Stimulated activated CD4-positive, alpha-beta T cell treated with anti-CD3 and anti-CD28 coated beads, Interleukin-2, amount 100 ng/mL, for 4 hours (primary cell): ENCODE measurements at places on chromosomes 11 and 22.

DNA sequence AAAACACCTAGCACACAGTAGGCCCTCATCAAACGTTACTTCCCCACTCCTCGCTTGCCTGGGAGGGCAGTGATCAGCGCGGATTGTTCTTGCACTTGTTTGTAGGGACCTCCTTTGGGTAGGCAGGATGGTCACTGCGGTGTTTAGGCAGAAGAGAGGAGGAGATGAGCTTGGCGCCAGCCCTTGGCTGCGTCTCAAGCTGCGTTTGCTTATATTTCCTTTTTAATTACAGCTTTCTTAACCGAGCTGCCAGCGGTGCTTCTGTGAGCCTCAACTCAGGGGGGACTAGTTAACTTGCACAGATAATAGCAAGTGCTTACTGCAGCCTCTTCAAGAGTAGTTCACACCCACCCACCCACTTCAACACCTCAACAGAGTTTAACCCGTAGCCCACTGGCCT is 15.1 kb downstream of the IFT27 start:
- DNase-seq = no peak

DNA sequence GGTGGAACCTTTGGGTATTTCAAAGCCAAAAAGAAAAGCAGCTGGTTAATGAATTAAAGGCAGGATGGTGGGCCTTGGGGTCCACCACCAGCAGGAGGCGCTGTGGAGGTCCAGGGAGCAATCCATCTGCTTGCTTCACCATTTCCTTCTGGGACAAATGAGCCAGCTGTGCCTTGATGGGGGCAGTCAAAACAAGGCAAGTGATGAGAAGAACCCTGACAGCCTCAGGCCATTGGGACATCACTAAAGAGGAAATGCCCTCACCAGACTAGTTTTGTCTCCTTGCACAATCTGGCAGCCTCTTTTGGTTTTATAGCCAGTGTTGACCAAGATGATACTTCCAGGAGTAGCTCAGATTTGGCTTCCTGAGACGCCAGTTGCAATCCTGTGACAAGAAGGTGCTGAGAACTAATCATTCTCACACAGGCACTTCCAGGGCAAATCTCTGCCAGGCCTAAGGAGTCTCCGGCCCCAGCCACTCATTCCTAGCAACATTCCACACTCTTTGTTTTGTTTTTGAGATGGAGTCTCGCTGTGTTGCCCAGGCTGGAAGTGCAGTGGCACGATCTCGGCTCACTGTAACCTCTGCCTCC is 38.2 kb upstream of the WEE1 start:
- DNase-seq = peak; percentile 60

DNA sequence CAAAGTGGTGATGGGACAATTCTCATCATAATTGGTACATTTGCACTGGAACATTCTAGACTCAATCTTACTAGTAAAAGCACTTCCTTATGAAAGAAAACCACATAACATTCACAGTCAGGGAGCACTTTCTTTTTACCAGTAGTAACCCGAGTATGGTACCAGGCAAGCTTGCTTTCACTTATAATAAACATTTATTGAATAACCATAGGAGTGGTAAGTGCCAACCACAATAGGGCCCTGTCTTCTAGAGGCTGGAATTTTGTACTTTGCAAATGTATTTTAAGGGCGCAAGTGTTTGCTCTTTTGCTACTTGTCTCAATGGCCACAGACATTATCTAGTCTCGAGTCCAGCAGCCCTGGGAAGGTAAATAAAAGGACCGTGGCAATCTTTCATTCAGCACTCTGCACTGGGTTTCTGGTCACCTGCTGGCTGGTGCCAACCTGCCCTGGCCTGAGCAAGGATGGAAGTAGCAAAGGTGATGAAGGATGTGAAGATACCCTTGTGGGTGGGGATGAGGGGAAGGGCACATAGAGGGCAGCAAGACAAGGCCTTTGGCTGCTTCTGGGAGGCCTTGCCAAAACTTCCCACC is 24.2 kb downstream of the C22orf31 start:
- no peak for DNase-seq

DNA sequence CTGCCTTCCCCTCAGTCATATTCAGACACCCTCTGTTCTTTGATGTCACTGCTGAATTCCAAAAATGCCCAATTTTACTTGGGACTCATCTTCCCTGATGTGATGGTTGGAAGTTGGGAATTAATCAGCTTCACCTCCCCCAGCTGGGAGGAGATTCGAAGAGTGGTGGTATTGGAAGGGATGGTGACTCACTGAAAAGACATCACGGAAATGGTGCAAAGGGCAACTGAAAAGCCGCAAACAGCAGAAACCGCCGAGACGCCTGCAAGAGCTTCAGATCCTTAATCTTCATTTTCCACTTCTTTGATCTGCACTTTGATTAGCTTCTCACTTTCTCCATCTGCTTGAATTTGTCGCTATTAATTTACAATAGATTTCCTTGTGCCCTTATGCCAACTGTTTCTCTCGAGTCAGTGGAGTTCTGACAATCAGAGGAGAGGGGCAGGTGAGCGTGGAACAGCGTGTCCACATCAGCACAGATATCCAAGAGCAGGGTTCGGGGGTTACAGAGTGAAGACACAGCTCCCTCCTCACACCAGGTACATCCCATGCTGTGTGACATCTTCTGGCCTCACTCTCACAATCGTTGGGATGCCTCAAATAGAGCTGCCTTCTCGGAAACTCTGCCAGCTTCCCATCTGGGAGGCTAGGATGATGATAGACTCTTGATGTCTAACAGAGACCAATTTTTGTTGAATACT is 325.4 kb downstream of the BRD1 start:
- peak; percentile 4 for DNase-seq

DNA sequence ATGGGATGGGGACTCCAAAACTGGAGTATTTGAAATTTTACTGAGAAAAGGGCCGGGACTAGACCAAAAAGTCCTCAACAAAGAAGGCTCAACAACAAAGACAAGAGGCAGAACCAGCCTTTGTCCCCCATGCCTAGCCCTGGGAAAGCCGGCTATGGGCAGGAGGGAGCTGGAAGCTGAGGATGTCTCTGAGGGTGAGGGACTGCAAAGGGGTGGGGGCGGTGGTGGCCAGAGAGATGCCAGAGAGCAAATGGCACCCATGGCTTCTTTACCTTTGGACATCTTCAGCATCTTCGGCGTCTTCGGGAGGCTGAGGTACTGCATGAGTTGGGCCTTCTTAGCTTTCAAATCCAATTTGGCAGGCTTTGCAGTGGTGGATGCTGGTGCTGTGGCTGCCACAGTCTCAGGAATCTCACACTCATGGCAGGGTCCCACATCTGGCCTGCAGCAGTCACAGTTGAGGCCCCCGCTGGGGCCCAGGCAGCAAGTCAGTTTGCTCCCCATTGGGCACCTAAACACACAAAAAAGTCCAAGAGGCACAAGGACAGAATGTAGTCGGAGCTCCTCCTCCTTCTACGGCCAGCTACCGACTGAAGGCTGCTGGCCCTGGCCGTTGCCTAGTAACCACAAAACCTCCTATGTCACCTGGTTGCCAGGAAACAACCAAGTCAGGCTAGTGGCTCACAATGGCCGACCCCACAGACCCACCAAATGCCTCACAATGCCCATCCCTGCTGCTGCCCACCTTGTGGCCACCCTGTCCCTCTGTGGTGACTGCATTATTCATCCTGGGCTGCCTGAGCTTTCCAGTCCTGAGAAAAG is at the start of gene C22orf42:
C22orf42 (minus strand) TSS at position 592 of the 822 bp plus-strand sequence; CDS start at position 504, 88 bp downstream.
- DNase-seq = no peak

DNA sequence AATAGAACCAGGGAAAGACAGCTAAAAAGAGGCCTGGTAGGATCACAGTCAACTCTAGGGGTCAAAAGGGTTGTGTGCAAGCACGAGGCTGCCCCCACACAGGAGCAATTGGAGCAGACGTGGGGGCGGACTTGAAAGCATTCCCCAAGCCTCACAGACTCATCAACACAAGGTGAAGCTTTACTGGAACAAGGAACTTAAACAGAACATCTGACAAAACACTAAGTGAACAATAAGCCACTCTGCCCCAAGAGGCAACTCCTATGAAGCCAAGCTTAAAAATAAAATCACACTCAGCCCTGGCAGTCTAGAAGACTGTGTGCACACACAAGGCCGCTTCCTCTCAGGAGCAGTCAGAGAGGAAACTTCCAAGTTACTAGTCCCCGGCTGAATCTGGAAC is 32.2 kb upstream of the TEAD1 start:
- no peak for DNase-seq

DNA sequence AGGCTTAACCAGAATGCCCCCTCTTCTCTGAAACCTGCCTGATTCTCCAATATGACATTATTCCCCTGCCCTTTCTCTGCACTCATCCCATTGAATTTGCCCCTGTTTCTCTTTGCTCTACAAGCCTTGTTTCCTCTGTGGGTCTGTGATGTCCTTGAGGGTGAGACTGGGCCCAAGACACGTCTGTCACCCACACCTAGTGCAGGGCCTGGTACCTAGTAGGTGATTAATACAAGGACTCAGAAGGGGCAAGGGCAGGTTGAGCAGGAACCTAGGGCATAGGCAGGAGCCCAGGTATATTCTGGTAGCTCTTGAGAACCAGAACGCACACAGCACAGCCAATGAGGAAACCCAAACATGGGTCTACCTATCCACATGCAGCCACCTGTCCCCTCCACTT is 81.9 kb upstream of the HMGXB4 start:
- no peak for DNase-seq
